Activated CD4-positive, CD25-positive, alpha-beta regulatory T cell treated with anti-CD3 and anti-CD28 coated beads, Interleukin-2, amount 50 U/mL, for 72 hours (primary cell): ENCODE measurements at places on chromosomes 2 and 18.

DNA sequence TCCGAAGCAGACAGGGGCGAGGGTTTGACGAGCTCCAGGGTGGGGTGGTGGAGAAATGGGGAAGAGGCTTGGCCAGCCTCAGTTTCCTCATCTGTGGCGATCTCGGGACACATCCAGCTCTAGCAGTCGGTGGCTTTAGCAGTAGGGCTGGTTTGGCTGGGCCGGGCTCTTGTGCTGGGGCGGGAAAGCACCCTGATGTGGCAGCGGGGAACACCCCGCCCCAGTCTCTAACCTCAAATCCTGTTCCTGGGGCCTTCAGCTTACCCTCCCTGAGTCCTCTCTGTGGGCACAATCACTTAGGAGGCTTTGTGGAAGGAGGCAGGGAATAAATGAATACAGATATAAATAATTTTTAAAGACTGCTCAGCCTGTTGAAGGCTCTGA, 26.5 kb upstream of the MCFD2 start:
- peak; percentile 75 for DNase-seq

DNA sequence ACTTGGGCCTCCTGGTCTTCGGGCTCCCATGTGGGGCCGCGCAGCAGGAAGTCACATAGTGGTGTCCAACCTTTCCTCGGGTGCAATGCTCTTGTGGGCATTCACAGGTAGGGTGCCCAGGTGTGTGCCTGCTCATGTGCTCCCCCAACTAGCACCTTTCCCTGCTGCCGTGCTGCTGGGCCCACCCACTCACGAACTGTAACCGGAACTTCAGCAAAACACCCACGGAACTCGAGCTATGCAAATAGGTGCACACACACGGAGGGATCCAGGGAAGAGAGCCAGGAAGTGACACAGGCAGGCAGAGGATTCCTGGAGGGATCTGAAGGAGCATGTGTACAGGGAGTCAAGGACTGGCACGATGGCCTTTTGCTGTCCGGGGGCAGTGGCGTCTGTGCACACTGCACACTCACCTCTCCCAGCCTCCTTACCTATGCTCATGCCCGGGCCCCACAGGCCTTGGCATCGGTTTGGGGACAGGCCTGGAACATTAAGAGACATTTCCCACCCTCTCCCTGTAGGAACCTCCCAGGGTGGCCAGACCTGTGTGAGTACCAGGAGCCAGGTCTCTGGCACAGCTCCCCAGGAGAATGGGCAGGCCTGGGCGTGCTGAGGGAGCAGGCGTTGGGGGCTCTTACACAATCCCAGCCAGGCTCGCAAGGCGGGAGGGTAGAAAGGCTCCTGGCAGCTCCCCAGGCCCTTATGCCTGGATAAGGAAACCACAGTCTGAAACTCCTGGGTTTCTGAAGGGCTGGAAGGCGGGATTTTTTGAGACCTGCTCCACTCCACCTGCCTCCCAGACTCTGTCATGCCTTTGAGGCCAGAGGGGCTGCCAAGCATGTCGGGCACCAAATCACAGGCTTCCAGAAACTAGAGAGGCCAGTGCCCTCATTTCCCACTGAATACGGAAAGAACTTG, 6.6 kb upstream of the PTMA start:
- no peak for DNase-seq

DNA sequence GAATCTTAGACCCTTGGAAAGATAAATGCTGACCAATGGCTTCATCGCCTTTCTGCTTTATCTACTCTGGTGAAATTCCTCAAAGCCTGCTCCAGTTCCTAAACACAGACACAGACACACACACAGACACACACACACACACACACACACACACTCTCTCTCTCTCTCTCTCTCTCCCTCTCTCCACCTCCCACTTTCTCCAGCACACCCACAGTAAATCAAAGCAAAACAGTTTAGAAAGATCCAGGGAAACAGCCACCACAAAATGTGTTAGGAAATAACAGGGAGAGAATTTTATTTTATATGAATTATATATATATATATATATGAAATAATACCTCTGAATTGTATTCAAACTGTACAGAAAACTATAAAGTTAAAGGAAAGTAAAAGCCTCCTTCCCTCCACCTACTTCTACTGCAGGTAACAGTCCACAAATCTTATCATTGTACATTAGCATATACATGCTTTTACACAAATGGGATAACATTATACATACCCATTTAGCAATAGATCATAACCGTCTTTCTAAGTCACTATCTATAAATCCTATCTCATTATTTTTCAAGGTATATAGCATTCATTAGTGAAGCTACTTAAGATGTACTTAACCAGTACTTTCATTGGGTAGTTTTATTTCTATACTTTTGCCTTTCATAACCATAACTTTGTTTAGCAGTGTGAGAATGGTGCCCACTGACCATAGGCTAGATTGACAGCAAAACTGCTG, 38.5 kb downstream of the MREG start:
- no peak for DNase-seq

DNA sequence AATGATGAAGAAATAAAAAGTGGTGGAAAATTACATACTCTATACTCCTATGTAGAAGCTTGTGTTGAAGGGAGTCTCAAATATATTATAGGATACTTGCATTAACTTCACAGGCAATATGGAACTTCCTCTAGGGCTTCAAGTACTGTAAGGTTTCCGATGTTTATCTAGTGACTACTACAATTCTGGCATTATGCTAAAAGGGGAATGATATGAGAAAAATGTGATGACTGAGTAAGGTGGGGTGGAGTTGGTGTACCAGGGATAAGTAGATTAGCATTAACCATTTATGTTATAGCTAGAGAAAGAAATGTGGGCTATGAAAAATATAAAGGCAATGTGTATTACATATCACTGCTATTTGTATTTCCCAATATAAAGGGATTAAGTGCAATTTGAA, 229.5 kb downstream of the DCC start:
- no peak for DNase-seq
